Fibroblast of skin of abdomen (primary cell): ENCODE measurements at places on chromosomes 5 and 9.
A peak's percentile ranks its signal among the peaks of the same experiment; 100 is the strongest.

- peak; percentile 60 for DNase-seq
Observed at GRCh38 chr9:25716220-25716872, 38.1 kb upstream of the TUSC1 start.

DNA sequence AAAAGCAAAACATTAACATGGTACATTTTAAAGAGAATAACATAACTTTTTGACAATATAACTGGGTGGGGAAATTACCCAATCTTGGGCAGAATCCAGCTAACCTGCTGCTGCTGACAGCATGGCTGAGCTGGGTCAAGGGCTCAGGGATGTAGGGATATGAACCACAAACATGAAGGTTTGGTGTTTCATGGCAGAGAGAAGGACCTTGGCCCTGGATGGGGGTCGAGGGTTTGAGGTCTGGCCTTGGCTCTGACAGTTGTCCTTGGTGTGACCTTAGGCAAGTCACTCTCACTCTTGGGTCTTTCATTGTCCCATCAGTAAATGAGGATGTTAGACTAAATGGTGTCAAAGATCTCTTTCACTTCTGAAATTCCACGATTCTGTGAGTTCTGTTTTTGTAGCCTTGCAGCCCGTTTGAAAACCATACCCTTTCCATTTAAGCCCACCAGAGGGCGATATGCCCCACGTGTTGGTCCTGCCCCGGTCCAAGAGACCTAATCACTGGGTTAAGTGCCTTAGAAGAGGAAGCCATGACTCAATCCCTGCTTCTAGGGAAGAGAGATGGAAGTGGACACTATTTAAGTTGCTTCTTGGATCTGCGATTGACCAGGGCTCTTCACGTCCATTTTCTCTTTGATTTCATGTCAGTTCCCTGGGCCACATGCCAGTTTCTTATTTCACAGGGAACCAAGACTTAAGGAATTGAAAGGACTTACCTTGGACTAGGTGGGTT, 56.8 kb upstream of the TEX48 start:
- peak; percentile 83 for DNase-seq

DNA sequence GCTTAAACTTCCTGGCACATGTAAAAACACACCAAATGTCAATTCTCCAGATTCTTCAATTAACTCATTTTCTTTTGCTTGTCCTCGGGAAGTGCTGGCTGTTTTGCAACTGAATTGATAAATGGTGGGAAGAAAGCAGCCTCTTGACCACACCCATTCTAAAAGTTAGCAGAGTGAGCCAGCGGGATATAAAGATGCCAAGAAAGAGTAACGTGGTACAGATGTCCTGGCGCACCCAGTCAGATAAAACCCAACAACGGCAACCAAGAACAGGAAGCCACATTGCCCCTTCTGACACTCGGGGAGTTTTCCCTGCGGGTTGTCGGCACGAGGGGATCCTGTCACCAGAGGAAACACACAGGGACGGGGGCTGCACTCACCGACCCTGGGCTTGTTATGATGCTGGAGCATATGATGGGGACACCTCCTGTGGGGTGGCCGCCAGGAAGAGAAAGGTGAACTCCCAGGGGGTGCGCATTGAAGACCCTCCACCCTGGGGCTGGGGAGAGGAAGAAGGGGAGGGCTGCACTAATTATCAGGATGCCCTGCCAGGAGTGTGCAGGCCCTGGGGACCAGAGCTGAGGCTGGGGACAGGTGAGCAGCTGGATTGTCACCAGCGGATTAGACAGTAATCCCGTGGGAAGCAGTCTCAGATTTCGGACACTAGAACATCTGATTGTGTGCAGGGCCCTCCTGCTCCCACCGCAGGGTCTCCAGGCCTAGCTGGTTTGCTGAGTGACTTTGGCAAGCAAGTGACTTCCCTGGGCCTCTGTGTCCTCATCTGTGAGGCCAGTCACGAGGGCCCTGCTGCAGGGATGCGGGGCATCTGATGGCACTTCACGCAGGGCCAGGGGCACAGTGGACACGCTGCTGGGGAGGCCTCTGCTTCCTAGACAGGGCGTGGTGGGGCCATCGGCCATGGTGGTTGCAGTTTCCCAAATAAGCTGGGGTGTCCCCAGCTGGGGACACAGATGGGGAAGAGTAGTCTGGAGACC, 59.2 kb downstream of the CRB2 start:
- DNase-seq, result no peak

- DNase-seq, result peak; percentile 39
Observed at GRCh38 chr9:124266139-124266825, 8.5 kb downstream of the NEK6 start.

DNA sequence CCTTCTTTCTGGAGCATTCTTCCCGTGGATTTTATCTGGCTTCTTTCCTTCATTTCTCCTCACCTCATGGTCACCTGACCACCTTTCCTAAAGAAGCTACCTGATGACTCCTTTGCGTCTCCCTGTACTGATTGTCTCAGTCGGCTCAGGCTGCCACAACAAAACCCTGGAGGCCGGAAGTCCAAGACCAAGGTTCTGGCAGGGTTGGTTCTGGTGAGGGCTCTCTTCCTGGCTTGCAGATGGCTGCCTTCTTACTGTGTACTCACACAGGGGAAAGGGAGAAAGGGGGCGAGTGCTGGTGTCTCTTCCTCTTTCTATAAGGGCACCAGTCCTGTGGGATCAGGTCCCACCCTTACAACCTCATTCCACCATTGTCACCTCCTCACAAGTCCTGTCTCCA, 140.0 kb downstream of the SYK start:
- DNase-seq, result no peak

DNA sequence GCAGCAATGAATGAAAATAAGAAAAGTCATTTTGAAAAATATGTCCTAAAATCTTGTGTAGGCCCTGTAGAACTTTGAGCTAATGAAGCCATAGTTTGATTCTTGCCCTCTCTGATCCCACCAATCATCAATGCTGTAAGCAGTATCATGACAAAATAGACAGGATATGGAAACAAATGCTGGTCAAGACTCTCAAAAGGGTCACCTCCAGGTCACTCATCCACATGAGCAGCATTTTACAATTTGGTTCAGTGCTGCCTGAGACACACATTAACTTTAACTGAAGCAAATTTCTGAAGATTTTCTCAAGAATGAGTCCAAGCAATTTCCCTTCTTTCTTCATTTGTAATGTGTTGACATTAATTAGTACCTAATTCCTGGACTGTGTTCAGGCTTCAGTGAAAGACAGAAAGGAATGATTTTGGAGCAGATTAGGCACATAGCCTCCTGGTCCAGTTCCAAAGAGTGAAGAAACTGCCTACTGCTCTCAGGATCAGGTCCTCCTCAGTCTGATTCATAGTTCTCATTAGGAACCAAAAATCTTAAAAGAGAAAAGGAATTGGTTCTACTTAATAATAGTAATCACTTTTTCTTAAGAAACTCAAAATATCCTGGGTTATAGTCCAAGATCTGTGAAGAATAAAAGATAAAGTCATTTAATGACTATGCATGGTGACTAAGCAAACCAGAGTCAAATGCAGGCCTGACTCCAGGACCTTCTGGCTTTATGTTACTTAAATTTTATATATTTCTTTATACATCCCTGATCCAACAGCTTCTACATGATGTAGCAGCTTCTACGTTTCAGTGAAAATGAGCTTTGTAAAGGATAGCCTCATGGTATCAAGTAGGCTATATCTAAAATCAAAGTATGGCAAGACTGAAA, 192.1 kb upstream of the RGMB start:
- peak; percentile 74 for DNase-seq

DNA sequence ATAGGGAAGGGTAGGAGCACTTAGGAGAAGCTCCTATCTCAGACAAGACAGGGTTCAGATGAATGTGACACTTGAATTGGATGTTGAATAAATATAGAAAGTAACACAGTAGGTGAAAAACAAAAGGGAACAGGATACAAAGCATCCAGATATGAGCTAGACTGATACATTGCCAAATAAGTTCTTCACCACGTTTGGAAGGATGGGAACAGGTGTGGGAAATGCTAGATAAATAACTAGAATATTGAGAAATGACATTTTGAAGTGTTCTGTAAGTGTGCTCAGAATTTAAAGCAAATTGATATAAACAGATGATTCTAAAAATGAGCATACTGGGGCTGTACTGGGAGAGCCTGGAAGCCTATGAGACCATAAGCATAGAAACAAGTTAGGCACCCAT, 340.1 kb upstream of the PRR16 start:
- DNase-seq, result no peak

- no peak for DNase-seq
Observed at GRCh38 chr5:88159591-88159990, 109.1 kb downstream of the TMEM161B start.

GRCh38 chr9:127835991-127836516, 18.4 kb downstream of the ENG start:
- peak; percentile 69 for DNase-seq

DNA sequence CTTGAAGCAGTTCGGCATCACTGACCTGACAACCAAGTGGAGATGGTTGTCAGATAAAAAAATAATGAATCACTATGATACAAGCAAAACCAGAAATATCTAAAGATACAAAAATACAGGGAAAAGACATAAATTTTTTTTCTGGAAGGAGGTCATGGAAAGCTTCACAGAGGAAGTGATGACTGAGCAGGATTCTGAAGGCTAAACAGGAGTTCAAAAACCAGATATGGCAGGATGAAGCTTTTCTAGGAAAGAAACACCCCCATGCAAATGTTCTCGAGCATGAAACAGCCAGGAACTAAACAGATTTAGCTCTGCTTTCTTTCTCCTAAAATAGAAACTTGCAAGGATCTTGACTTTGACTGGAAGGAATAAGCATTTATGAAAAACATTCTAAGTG, 60.7 kb upstream of the IFNE start:
- peak; percentile 32 for DNase-seq

DNA sequence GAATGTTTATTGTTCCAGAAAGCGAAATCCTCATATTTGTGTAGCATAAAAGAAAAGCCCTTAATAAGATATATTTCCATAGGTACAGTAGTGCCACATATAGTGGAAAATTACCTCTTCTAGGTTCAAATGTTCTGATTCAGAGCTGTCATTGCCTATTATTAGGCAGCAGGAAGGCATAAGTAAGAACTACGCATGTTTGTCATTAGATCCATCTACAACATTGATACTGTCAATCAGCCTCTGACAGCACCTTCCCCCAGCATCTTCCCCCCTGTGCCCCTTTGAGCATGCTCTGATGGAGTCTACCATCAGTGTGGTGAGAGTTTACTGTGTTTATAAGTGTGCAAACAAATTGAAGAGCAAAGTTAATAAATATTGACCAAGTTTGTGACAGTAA, 816.1 kb downstream of the TLE4 start:
- DNase-seq, result no peak

GRCh38 chr9:21810388-21810787, 8.0 kb downstream of the MTAP start:
- peak; percentile 62 for DNase-seq
